ENCODE measurements at places on chromosomes 2 and 18. TPM values are rescaled to one million over a fixed set of nuclear protein-coding genes. Genes with fewer than 3 reads are reported as not detected.
A peak's percentile ranks its signal among the peaks of the same experiment; 100 is the strongest.

GRCh38 chr2:26691161-26691560 lies 1.4 kb upstream of the KCNK3 start:
- DNase-seq, result no peak

DNA sequence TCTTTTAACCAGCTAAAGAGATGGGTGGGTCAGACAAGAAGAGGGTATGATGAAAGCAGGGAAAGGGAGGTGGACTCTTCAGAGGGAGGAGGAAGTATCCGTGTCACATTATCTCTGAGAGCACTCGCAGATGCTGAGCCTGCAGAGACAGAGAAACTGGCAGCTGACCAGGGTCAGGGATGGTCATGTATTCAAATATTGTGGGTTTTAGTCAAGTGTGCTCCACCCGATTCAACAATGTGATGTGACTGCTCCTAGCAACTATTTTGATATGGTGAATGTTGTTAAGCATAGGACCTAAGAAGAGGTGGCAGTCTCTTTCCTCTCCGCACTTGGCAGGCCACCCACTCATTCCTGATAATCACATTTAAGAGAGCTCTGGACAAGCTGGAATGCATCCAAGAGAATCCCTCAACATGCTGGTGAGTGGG lies 1.3 kb upstream of the CLIP4 start:
- DNase-seq, result peak; percentile 18

GRCh38 chr2:16005816-16006536 lies 65.6 kb downstream of the MYCN start:
- no peak for DNase-seq

- no peak for DNase-seq
Observed at GRCh38 chr2:96195410-96196066, 13.1 kb downstream of the STARD7 start.

- DNase-seq, result no peak
Observed at GRCh38 chr18:52045946-52046675, 293.9 kb upstream of the DCC start.

- DNase-seq, result no peak
Observed at GRCh38 chr2:232937278-232937906, 67.3 kb downstream of the SNORC start.

DNA sequence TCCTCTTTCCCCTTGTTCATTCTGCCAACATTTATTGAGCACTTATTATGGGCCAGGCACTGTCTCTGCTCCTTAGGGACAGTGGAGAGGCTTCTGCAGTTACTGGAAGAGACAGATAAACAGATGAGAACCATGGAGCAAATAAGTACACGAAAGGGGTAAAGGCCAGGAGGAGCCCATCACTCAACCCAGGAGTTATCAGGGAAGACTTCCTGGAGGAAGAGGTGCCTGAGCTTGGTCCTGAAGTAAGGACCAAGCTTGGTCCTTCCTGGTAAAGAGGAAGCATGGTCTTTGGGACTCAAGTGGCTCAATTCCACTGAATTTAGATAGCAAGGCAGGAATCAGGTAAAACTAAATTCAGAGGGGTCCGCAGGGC lies 1.7 kb downstream of the ACTG2 start:
- no peak for DNase-seq

- peak; percentile 57 for DNase-seq
Observed at GRCh38 chr2:8138923-8139667, 542.8 kb upstream of the ID2 start.

GRCh38 chr2:78967294-78967693 lies 58.2 kb upstream of the REG3G start:
- DNase-seq, result no peak

GRCh38 chr2:237092920-237093781 lies 7.5 kb downstream of the COPS8 start:
- peak; percentile 59 for DNase-seq

Gene MAL
- total RNA-seq, result 1.6 TPM

Gene PIKFYVE
- 15.6 TPM for total RNA-seq

Gene GCKR
- total RNA-seq, result not detected

Gene CDH19
- 1.8 TPM for total RNA-seq

Gene ILKAP
- 31.2 TPM for total RNA-seq

Gene RNASEH1
- 4.1 TPM for total RNA-seq

Gene AP1S3
- 5.6 TPM for total RNA-seq

Gene CAPN14
- total RNA-seq, result 0.14 TPM

Gene NOL4
- 2.1 TPM for total RNA-seq

Gene DSG1
- not detected for total RNA-seq

Gene PLGLB2
- 0.26 TPM for total RNA-seq
